ENCODE measurements at places on chromosomes 5 and 9.

- DNase-seq, result no peak
These were observed 1.5 kb downstream of the VDAC1 start for GRCh38 chr5:134003064-134003816.

DNA sequence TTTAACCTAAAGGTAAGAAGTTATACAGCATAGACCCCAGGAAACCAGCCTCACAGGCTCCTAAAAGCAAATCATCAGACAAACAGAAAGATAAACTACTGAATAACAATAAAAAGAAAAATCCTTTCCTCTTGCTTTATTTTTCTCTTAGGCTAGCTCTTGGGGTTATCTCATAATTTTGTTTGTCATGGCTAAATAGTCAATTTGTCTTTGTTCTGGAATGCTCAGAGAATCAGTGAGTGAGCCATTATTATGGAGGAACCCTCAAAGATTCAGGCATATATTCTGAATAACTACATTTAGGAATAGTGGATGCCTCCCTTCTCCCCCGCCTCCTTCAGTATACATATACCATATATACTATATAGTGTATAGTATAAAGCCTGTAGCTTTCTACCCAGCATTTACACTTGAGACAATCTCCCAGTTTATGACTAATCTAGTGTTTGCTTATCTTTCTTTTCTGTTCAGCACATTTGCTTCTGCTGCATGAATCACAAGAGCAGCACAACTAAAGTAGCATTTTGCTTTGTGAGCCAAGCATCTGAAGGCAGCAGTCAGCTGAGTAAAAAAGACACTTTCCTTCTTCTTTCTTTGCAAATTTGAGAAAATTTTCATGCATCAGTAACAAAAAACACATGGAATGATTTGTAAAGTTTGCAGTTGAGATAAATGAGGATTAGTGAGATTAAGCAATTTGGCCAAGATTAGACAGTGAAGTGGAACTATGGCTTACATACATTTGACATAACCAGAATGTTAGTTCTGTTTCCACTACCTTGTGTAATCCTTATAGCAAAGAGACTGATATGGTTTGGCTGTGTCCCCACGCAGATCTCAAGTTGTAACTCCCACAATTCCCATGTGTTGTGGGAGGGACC is 45.3 kb upstream of the PPP3R2 start:
- DNase-seq, result no peak

DNA sequence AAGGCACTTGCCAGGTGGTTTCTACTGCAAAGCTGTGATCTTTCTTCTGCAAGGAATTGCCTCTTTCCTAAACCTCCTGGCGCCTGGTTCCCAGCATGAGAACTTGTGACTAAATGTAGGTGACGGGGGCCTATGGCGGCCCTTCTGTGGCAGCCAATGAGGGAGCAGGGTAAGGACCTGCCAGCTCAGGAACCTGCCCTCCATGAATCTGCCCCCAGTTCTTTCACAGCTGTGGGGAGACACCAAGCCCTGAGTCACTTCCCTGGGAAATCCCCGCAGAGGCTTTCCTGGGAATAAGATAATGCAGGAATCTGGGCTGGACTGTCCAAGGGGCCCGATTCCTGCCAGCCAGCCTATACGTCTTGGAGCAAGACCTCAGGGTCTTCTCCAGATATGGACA is 56.7 kb upstream of the CTNNA1 start:
- no peak for DNase-seq

- no peak for DNase-seq
These were observed 58.7 kb downstream of the NXNL2 start for GRCh38 chr9:88593537-88594185.

GRCh38 chr5:43336159-43336558 is 22.9 kb upstream of the HMGCS1 start:
- DNase-seq, result no peak

DNA sequence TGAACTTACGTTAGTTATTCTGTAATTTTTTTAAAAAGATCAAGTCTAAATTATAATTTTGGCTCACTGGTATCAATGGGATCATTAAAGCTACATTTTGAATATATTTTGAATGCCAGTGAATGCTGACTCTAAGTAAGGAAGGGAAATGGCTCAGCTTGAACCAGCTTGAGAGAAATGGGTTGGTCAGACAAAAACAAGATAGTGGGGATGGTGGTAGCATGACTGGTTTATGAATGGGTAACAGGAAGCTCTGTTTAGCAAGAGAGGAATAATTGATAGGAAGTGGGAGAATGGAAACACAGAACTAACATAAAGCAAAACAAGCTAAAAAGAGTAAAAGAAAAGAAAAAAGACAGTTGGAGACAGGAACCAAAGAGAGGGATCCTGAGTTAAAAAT is 220.2 kb downstream of the ADAMTS6 start:
- DNase-seq, result no peak

DNA sequence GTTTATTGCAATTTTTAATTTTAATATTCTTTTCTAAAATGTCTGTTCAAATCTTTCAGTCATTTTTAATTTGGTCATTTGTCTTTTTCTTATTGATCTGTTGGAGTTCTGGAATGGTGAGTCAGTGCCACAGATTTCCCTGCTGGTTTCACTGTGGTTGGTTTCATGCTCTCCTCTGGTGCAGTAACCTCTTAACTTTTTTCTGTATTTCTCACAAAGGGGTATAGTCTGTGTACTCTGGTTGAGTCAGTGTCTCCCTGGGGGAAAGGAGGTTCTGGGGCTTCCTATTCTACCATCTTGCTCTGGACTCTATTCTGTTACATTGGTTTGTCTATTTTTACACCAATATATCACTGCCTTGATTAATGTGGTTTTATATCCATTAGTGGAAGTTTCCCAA is 178.8 kb downstream of the CSNK1G3 start:
- no peak for DNase-seq

- DNase-seq, result no peak
These were observed 205.1 kb upstream of the RGMB start for GRCh38 chr5:98568336-98568735.

- DNase-seq, result no peak
These were observed 610.8 kb downstream of the PDE4D start for GRCh38 chr5:59282726-59283125.

GRCh38 chr5:170361616-170362015 is 27.6 kb downstream of the KCNMB1 start:
- DNase-seq, result no peak

- no peak for DNase-seq
These were observed 312.9 kb upstream of the RPS23 start for GRCh38 chr5:82591021-82591515.

DNA sequence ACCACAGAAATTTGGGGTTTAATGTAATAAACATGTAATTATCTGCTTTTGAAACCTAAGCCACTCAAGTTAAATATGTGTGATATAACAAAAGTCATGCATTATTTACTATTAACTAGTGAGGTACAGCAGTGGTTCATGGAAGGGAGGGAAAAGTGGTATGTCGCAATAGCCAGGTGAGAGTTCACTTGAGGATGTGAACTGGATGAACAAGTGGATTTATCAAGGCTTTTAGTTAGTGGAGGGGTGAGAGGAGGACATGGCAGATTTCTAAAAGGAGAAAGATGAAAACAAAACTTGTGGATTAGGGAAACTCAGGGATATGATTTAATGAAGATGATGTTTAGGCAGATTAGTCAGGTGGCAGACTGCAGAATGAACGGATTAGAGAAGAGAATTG is 141.3 kb upstream of the NFIB start:
- DNase-seq, result no peak

- DNase-seq, result no peak
These were observed 16.5 kb downstream of the DAB2IP start for GRCh38 chr9:121667890-121668289.

- no peak for DNase-seq
These were observed 26.7 kb upstream of the SUSD3 start for GRCh38 chr9:93031629-93032430.

DNA sequence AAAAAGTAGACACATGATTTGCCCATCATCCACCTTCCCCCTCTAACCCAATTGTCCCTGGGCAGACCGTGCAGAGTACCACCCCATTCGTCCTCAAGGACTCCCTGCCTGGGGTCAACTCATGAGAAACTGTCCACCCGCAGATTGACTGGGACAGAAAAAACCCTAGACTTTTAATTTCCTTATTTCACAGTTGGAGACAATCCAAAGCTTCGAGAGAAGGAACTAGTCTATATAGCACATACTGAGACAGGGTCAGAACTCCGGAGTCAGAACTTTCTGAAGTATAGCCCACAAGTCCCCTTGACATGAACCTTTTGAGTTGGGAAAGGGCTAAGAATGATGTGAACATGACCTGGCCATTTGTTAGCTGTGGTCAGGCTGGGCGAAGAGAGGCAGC is 7.5 kb upstream of the GPX3 start:
- no peak for DNase-seq

- no peak for DNase-seq
These were observed 609.8 kb downstream of the PTPRD start for GRCh38 chr9:10003047-10003446.

- DNase-seq, result no peak
These were observed 1.3 kb downstream of the SCGB3A1 start for GRCh38 chr5:180589771-180590542.

GRCh38 chr5:141772281-141772680 is 90.3 kb upstream of the ARAP3 start:
- no peak for DNase-seq

DNA sequence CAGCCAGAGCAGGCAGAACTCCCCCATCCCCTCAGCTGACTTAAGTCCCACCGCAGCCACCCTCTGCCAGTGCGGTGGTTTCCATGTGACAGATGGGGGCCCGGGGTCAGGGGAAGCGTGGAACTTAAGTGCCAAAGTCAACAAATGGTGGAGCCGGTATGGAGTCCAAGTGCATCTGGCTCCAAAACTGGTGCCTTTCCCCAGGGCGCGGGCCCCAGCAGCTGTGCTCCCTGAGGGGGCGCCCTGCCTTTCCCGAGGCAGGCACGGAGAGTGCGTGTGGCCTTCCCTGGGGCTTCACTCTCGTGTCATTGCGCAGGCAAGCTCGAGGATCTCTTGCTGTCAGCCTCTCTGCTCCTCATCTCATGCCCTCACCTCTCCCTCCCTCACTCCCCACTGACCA is 33.8 kb downstream of the SLC46A2 start:
- no peak for DNase-seq

- peak; percentile 64 for DNase-seq
These were observed 53.1 kb upstream of the EDIL3 start for GRCh38 chr5:84437673-84438315.

GRCh38 chr5:77844373-77844622 is 68.2 kb upstream of the TBCA start:
- DNase-seq, result no peak

- DNase-seq, result no peak
These were observed 17.8 kb downstream of the ENTREP1 start for GRCh38 chr9:69342769-69343168.

DNA sequence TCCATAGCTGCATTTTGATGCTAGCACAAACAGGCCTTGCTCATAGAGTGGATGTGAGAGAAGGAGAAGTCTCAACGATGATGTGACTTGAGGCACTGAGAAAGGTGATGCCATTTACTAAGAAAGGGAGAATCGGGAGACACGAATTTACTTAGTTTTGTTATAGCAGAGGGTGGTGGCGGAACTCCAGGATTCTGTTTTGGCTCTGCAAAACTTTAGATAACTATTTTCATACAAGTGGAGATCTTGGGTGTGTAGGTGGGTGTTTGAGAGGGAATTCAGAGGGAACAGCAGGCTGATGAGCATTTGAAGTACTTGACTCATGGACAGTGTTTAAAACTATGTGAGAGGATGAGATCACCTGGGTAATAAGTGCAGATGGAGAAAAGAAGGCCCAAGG is 43.2 kb downstream of the CACNA1B start:
- DNase-seq, result no peak

GRCh38 chr9:20404192-20404813 is 218.0 kb downstream of the MLLT3 start:
- no peak for DNase-seq

- DNase-seq, result no peak
These were observed 11.2 kb downstream of the CDHR2 start for GRCh38 chr5:176560364-176560763.

DNA sequence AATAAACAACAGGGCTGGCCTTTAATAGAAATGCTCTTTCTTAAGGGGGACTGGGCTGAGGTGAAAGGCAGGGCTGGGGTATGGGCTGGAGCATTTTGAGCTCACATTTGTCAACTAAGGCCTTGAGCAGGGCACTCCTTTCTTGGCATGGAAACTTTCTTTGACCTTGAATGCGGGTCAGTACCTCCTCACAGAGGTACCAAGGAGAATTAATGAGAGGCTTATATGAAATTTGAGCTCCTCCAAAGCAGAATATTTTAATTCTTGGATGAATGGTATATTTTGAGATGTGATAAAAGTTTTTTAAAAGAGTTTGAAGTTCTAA is 3.1 kb downstream of the CYSTM1 start:
- no peak for DNase-seq

- DNase-seq, result no peak
These were observed 133.3 kb downstream of the CDK5RAP2 start for GRCh38 chr9:120446671-120447070.

DNA sequence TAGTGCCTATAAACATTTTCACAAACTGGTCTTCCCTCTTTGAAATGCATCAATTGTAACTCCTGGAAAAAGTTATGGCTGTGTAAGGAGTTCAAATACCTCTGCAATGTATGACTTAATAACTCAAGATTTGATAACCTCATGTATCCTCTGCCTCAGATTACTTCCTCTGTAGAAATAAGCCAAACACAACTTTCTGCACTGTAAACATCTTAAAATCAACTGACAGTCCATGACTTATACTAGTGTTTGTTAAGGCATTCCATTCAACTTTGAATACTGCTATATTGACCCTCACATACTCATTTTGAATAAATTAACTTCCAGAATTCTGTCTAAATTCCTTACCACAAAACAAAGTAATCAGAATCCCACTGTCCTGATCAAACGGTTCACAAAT is 256.2 kb upstream of the POU5F2 start:
- no peak for DNase-seq

DNA sequence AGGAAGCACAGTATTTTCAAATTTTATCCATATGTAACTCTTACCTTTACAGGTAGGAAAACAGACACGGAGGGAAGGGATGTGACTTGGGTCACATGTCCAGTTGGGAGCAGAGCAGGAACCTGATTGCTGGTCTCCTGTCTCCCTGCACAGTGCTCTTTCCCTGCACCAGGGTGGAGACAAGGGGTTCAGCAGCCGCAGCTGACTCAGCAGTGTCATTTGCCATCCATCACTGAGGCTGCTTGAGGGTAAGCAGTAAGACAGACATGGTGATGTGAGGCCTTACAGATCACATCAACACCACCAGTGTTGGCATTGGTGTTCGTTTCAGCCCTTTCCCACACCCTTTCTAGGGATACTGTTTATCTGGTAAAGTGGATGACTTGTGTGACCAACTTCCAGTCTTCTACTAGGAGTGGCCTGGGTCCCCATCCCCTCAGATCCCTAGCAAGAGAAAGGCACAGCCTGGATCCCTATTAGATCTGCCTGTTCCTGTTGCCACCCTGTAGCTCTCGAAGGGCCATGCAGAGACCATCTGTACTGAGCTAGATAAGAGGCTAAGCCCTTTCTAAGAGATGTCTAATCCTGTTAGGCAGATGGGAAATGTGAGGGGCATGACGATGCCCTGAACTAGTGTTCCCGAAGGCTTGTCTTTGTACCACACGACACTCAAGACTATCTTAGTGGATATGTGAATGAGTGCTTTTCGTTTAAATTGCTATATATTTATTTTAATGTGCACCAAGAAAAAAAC is 29.1 kb downstream of the FRMPD1 start:
- no peak for DNase-seq

- DNase-seq, result peak; percentile 46
These were observed 566.0 kb downstream of the CAAP1 start for GRCh38 chr9:26326563-26326962.

Measured in HS-27A (cell line).